ENCODE measurements at places on chromosomes 7 and 10.

DNA sequence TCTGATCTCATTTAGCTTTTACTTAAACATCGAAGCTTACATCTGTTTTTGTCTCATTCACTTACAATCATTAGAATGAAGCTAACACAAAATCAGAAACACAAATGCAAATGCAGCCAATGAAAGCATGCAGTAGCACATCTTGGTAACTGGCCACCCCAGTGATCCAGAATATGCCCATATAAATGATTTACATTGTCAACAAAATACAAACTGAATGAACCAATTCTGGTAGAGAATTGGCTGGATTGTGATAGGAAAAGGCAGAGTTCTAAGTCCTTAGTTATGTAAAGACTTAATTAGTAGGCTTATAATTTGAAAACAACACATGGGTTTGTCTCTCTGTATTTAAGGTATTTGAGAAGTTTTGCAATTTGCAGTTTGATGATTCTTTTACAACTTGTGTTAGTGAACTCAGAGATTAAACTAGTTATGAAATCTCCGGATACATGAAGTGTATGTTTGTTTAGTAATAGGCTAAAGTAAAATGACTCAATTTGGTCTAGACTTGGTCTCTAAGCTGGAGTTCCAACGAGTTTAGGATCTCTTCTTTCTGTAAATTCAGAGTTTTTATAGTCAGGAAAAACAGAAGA, 21.2 kb downstream of the TECTB start:
- DNase-seq, result no peak

- DNase-seq, result no peak
Observed at GRCh38 chr7:78226059-78226719, 427.6 kb downstream of the PHTF2 start.

DNA sequence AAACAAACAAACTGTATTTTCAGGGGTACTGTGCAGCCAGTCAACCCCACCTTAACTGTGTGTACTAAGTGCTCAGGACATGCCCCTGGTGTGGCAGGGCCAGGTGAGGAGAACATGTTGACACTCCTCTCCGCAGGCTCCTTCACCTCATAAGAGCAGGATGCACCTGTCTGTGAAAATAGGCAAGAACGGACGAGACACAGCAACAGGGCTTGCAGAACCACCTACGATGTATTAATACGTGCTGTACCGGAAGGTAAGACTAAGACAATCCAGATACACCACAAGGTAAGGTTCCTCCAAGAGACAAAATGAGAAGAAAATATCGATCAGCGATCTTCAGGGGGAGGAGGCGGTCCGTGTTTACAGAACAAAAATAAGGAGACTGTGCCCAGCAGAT, 65.8 kb upstream of the CAMK2B start:
- DNase-seq, result no peak

DNA sequence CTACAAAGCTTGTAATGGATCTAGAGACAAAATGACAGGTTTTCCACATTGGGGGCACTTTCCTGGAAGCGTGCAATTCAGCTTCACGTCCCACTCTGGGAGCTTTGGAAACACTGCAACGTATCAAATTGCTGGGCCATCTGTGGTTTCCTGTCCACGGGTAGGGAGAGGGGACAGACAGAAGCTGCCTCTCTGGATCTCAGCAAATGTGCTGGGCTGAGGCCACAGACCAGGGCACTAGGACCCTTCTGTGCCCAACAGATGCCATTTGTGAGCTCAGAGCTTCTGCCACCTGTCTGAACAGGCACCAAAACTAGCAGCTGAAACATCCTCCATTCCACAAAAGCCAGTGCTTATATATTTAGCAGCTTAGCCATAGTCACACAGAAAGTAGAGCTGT, 40.9 kb upstream of the FRMD4A start:
- no peak for DNase-seq

DNA sequence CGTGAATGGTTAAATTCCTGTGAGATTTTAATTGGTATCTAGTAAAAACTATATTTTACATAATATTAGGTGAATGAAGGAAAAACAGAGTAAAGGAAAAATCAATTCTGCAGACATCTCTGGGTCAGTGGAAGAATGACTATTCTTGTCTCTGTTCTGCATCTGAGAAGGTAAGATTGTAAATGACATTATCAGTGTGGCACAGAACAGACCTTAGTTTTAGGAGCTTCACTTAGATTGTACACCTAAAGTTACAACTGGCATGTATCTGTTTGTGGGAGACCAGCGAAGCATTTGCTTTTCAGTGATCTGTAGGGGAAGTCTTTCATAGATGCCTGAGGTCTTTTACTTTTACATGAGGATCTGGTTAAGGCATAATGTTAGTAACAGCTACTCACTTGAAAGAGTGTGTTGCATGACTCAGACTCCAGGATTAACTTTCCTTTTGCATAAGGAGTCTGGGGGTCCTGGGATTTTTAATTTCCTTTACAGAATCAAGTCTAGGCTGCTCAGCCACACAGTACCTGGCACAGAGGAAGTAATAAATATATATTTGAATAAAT, 56.2 kb downstream of the JMJD1C start:
- DNase-seq, result no peak

DNA sequence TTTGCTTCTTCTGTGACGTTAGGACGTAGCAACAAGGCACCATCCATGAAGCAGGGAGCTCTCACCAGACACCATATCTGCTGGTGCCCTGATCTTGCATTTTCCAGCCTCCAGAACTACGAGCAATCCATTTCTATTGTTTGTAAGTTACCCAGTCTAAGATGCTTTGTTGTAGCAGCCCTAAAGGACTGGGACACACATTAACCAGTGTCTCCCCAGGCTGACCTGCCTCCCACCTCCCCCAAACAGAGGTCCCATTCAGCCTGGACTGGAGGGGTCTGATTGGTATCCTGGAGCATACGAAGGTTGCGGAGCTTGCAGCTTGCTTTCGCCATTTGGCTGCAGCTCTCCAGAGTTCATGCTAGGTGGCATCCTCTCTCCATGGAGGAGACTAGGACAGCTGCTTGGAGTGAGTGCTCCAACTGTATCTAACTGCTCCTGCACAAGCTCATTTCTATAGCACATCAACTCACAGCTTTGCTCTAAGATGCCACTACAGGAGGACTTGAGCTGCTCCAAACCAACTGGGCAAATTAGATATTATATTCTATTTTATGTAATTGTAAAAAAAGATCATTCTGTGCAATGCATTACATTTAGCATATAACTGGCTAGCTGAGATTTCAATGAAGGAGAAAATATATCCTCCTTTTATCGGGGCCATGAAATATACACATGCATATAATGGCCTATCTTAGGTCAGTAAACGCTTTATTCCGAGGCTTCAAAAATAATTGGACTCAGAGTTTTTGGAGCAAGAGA, 8.0 kb upstream of the GRK5 start:
- no peak for DNase-seq

GRCh38 chr10:109029870-109030269, 893.4 kb downstream of the XPNPEP1 start:
- DNase-seq, result no peak

DNA sequence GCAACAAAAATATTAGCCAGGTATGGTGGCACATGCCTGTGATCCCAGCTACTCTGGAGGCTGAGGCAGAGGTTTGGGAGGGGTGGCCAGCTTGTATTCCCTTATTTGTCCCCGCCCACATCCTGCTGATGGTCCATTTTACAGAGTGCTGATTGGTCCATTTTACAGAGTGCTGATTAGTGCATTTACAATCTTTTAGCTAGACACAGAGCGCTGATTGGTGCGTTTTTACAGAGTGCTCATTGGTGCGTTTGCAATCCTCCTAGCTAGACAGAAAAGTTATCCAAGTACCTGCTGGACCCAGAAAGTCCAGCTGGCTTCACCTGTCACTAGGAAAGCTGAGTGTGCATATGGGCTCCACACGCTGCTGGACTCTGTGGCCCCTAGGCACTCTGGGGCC, 40.0 kb upstream of the RASGEF1A start:
- no peak for DNase-seq

- DNase-seq, result no peak
Observed at GRCh38 chr10:29663718-29664117, 28.9 kb upstream of the SVIL start.

- DNase-seq, result no peak
Observed at GRCh38 chr10:28375399-28376354, 72.8 kb upstream of the MPP7 start.

DNA sequence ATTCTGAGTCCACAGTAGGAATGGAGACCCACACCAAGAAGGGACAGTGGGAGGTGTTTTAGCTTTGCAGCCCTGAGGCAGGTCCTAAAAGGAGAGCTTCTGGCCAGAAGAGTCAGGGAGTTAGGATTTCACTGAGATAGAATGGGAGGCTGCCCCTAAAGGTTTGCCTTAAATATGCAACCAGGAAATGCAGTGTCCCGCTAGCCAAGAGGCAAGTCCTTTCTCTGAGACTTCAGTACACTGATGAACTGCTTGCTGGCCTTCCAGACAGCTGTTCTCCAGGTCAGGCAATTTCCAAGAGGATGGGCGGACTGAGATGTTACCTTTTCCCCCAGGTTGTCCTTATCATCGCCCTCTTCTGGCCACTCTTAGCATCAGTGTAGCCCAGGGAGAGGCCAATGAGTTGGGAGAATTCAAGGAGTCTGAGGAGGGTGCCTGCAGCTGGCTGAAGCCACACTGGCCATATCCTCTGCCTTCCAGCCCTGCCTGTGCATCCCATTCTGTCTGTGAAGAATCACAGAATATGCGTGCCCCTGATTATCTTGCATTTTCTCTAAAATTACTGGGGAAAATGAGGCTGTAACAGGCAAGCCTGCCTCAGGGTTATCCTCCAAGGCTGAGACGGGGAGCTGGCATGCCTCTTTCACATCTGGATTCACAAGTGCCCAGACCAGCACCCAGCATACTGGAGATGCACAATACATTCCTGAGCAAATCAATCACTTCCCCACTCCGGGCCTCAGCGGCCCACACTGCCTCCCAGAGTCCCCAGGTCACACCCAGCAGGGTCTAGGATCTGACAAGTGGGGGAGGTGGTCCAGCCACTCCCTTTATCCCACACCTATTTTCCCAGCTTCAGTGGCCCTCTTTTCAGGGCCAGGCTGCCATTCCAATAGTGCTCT, 2.4 kb downstream of the TLL2 start:
- no peak for DNase-seq

GRCh38 chr10:77915319-77916105, 11.0 kb downstream of the DLG5 start:
- DNase-seq, result no peak

- DNase-seq, result no peak
Observed at GRCh38 chr7:11538751-11539299, 293.2 kb downstream of the THSD7A start.

GRCh38 chr7:91126762-91127161, 137.5 kb upstream of the FZD1 start:
- DNase-seq, result no peak

DNA sequence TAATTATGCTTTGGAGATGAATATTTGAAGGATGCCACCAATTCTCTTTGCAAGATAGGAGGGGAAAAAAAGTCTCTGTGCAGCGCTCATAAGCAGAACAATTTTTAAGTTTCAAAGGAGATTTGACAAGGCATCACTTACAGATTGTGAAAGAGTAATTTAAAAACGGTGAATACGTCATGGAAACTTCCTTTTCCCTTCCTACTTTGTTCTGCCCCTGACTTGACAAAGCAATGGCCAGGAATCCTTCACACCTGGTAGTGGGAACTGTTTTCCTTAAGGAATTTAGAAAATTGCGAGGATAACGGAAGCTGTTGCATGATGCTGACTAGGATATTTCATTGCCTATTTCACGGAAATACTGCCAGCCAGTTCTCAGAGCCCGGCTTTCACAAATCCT, 16.7 kb downstream of the FAM107B start:
- no peak for DNase-seq

DNA sequence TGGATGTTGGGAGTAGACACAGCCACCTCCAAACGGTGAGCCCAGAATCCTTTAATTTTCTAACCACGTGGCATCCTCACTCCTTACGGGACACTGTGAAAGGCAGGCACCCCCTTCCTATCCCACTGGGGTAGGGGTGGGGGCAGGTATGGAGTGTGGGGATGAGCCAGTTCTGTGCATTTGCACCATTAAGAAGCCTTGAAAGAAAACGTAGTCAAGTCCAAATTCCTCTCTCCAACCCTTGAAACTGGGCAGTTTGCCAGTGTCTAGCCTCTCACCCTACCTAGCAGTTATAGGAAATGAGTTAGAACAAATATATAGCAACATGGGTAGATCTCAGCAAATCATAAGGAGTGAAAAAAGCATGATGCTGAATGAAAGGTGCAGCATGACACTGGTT, 92.4 kb upstream of the LEP start:
- no peak for DNase-seq

- DNase-seq, result no peak
Observed at GRCh38 chr10:34838366-34838900, 23.3 kb upstream of the PARD3 start.

DNA sequence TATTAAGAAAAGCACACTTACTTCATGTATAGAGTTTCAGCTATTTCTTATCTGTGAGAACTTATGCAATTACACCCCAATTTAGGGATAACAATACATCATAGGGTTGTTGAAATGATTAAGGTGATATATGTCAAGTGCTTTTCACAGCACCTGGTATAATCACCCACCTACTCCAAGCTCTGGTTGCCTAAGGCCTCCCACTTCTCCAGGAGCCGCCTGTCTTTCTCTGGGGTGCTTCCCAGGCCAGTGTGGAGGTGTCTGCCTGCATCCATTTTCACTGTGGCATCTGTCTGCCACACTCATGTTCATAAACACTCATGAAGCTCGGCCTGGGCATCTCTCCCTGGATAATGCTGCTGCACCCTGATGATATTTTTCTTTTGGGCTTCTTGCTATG, 250.3 kb downstream of the STK31 start:
- no peak for DNase-seq

GRCh38 chr10:72875250-72876055, 18.1 kb upstream of the OIT3 start:
- no peak for DNase-seq

DNA sequence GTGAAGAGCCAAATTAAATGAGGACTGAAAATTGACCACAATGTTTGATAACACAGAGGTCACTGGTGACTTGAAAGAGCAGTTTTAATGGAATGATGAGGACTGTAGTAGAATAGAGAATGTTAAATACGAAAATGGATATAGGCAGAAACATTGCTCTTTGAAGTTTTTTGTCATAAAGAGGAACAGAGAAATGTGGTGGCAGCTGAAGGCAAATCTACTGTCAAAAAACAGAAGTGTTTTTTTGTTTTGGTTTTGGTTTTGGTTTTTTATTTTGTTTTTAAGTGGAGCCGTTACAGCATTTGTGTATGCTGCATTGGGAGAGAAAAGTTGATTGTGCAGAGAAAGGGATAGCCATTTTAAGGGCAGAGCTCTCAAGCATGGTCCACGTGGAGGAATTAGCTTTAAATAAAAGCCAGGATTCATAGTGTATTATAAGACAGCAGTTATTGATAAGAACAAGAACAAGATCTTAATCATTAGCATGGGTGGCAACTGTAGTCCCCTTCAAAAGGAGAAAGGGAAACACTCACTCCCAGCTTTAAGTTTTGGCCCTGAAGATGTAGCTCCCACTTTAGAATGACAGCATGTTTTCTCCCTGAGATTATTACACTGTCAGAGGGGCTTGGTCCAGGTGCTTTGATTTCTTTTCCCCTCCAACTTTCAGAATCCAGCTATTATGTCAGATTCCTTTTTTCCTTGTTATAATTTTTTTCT, 156.7 kb upstream of the BET1 start:
- DNase-seq, result no peak
